Bladder microvascular endothelial cell (primary cell): ENCODE measurements at places on chromosomes 6 and 20. TPM values are rescaled to one million over a fixed set of nuclear protein-coding genes. Genes with fewer than 3 reads are reported as not detected.

CLVS2 gene
- total RNA-seq, result not detected in 2 replicates

LY6G6D gene
- not detected in 2 replicates for total RNA-seq

PHACTR3 gene
- 0.16 and 6.0 TPM in 2 replicates for total RNA-seq

BPI gene
- not detected in 2 replicates for total RNA-seq

ATP9A gene
- 13.9 and 52.6 TPM in 2 replicates for total RNA-seq

PSORS1C1 gene
- 5.7 and 8.1 TPM in 2 replicates for total RNA-seq

PERP gene
- 13.1 and 24.2 TPM in 2 replicates for total RNA-seq

OR2H2 gene
- not detected in 2 replicates for total RNA-seq

MOXD1 gene
- 0.13 and 0.16 TPM in 2 replicates for total RNA-seq

C6orf52 gene
- 0.32 TPM in 1 of 2 replicates, not detected in the other for total RNA-seq

SLC12A5 gene
- 0.81 and 1.3 TPM in 2 replicates for total RNA-seq

STX11 gene
- total RNA-seq, result 5.7 and 16.4 TPM in 2 replicates

DDX39B gene
- 309 and 373 TPM in 2 replicates for total RNA-seq

BNIP5 gene
- total RNA-seq, result not detected in 2 replicates

ADGRF1 gene
- total RNA-seq, result not detected in 2 replicates

HLA-DOB gene
- total RNA-seq, result not detected in 2 replicates

CST5 gene
- total RNA-seq, result not detected in 2 replicates

WFDC13 gene
- total RNA-seq, result not detected in 2 replicates

TNFRSF21 gene
- total RNA-seq, result 8.7 and 85.3 TPM in 2 replicates

PAQR8 gene
- 4.9 and 12.0 TPM in 2 replicates for total RNA-seq

TMEM242 gene
- 4.5 and 8.9 TPM in 2 replicates for total RNA-seq

CGA gene
- not detected in 2 replicates for total RNA-seq

MYMX gene
- 0.31 and 0.49 TPM in 2 replicates for total RNA-seq

MACROD2 gene
- total RNA-seq, result 0.65 and 1.3 TPM in 2 replicates

INSM1 gene
- total RNA-seq, result not detected in 2 replicates

RBM24 gene
- 1.2 and 2.4 TPM in 2 replicates for total RNA-seq

ADGRG6 gene
- 37.1 and 43.6 TPM in 2 replicates for total RNA-seq

SYCP2 gene
- total RNA-seq, result 0.49 and 2.6 TPM in 2 replicates

ANGPT4 gene
- not detected in 2 replicates for total RNA-seq

FERMT1 gene
- 0.38 and 0.97 TPM in 2 replicates for total RNA-seq

DEF6 gene
- 0.32 and 1.4 TPM in 2 replicates for total RNA-seq

DNAH8 gene
- under 0.01 TPM in 1 of 2 replicates, not detected in the other for total RNA-seq

HELZ2 gene
- total RNA-seq, result 52.6 and 101 TPM in 2 replicates

PSMG4 gene
- 30.6 and 62.7 TPM in 2 replicates for total RNA-seq

SLC35D3 gene
- total RNA-seq, result not detected in 2 replicates

DZANK1 gene
- 0.49 and 0.69 TPM in 2 replicates for total RNA-seq

HEY2 gene
- total RNA-seq, result under 0.01 TPM in 1 of 2 replicates, not detected in the other

CST7 gene
- not detected in 2 replicates for total RNA-seq

PTPRK gene
- 44.7 and 148 TPM in 2 replicates for total RNA-seq
